ENCODE measurements at places on chromosomes 2 and 18.

- DNase-seq = no peak
Measured at GRCh38 chr2:135840601-135841000, 3.6 kb upstream of the LCT start.

DNA sequence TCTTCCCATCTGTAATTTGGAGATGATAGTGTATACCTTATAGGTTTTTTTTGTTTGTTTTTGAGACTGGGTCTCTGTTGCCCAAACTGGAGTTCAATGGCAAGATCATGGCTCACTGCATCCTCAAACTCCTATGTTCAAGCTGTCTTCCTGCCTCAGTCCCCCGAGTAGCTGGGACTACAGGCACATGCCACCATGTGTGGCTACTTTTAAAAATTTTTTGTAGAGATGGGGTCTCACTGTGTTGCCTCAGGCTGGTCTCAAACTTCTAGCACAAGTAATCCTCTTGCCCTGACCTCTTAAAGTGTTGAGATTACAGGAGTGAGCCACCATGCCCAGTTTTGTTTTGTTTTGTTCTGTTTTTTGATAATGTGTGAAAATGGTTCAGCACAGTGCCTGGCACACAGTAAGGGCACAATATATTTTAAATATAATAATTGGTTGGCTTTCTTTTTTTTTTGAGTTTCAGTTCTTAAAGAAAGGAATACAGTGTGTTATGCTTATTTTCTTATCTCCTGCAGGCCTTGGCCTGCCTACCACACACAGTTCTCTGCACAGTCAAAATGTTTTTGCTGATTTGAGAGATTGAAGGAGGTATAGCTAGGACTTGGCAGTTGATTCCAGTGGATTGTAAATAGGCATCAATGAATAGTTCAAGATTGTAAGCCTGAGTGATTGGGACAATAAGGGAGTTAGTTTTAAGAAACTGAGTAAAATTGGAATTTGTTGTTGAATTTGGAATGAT, 6.1 kb downstream of the ACTR3 start:
- DNase-seq = no peak

DNA sequence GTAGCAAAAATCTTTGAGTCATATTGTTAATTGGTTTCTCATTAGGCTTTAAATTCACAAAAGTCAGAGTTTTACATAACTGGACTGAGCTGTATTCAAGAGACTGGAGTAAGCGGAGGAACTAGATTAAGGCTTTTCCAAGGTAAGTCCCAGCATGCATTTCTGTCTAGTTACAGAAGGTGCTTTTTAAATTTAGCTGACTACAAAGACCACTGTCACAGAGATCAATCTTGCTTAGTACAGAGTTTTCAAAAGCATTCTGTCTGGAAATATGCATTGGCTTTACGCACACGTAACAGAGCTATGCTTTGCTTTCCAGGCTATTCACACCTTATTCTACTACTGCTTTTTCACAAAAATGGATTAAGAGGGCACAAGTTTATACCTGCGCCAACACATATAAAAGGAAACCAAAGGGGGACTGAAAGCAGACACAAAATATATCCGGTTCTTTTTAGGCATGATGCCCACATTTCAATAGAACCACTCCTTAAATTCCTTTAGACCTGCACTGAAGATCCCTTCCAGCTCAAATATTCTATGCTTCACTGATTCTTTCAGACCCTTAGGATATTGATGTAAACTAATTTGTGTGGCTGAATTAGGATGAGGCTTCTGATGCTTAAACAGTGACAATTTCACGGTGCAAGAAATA, 560.7 kb upstream of the CRIM1 start:
- DNase-seq = no peak

DNA sequence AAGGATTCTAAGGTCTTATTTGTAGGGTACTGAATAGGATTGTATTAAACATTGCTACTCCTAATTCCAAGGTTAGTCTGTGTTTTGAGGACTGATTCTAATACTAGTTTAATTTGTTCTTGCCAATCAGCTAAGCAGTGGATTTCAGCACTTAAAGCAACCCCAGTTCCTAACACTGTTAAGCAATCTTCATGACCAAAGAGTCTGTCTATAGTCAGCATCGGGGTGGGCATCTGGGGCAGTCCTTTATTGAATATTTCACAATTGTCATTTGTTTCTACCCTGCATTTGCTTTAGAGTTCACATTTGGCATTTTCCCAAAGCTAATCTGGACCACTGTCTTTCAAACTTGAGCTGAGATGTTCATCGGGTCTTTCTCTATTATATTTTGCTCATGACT, 248.0 kb upstream of the TANK start:
- no peak for DNase-seq

DNA sequence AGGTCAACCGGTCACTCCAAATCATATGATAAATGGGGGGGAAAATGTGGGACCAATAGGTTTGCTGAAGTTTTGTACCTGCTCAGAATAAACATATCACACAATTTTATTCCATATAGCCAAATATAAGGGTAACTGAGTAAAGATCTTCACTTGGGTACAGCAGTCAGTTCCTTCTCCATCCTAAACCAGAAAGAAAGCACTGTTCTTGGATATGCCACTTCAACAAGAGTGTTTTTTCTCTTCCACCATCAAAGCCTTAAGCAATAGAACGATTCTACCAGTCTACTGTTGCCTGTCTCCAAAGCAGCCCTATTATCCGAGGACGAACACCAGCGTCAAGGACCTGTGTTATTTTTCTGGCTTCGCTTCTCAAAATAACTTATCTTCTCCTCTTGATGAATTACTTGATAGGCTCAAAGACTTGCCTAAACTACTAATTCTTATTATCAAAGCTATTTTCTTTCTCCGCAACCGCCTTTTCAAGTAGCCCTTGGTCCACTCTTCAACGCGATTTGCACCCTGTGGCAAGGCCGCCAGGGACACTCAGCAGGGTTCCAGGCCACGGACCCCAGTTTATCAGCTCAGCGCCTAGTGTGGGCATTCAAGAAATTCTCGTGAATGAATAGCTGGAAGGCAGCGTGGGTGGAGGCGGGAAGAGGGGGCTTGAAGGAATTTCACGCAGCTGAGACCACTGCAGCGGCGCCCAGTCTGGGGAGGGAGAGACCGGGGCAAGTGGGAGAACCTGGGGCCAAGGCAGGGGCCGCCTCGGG, 646 bp downstream of the ALS2 start:
- no peak for DNase-seq

DNA sequence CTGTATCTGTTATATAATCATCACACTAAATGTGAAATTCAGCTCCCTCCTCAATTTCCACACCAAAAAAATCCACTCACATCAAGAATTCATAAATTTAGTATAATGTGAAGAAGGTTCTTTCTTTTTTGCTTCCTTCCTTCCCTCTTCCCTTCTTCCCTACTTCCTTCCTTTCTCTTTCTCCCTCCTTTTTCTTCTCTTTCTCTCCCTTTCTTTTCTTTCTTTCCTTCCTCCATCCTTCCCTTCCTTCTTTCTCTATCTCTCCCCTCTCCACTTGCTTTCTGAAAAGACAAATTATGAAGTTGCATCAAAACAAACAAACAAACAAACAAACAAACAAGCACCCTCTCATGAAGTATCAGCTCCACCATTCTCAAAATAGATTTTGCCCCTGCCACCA, 290.0 kb downstream of the PDE11A start:
- DNase-seq = no peak

GRCh38 chr2:86623043-86623493, 597 bp downstream of the RNF103 start:
- peak; percentile 83 for DNase-seq

- DNase-seq = no peak
Measured at GRCh38 chr2:199907008-199907714, 3.9 kb upstream of the C2orf69 start.

DNA sequence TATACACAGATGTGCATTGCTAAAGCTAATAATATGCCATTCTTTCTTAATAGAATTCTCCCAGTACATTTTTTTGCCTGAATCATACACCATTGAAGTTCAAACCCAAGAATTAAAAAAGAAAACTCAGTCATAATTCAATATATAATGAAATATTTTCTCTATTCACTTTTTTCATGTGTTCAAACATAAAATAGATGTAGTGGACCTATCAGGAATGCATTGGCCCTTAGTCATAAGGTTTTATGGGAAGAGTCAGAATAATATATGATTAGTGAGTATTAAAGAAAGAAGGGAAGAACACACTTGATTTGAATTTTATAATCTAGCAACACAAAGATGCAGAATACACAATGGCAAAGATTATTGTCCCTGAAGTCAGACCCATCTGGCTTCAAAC, 297.0 kb upstream of the COL3A1 start:
- no peak for DNase-seq

- peak; percentile 43 for DNase-seq
Measured at GRCh38 chr18:32576296-32576916, 105.7 kb upstream of the GAREM1 start.

- no peak for DNase-seq
Measured at GRCh38 chr18:76335859-76336640, 159.0 kb downstream of the ZNF516 start.

DNA sequence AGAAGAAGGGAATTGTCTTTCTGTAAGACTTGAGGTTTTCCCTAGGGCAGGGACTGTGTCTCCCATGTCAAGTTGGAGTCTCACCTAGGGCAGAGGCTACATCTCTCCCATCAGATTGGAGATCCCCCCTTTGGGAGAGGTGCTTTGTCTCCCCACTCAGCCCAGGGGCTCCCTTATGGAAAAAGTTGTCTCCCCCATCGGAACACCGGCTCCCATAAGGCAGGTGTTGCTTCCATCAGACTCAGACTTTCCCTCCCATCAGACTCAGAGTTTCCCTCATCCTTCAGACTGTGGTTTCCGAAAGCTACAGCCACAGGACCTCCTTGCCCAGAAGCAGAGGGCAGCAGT, 5.8 kb downstream of the ANKRD53 start:
- DNase-seq = no peak

DNA sequence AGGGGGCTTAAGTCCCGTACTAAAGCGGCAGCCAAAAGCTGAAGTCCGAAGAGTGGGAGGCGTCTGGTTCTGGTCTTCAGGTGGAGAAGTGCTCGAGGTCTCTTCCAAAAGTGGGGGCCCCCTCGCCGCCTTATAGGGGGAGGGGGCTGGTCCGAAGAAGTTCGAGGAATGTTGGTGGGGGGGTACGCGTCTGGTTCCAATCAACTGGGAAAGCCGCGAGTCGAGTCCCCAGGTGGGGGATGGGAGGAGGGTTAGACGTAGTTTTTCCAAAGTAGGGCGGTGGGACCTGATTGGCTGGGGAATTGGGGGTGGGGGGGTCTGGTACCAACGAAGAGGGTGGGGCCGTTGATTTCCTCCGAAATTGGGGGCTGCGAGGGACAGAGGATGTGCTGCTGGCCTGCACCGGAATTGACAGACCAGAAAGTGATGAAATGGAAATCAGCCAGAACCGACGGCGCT, 594 bp downstream of the ITM2C start:
- DNase-seq = peak; percentile 70

GRCh38 chr18:63562284-63562683, 20.1 kb downstream of the SERPINB12 start:
- no peak for DNase-seq

DNA sequence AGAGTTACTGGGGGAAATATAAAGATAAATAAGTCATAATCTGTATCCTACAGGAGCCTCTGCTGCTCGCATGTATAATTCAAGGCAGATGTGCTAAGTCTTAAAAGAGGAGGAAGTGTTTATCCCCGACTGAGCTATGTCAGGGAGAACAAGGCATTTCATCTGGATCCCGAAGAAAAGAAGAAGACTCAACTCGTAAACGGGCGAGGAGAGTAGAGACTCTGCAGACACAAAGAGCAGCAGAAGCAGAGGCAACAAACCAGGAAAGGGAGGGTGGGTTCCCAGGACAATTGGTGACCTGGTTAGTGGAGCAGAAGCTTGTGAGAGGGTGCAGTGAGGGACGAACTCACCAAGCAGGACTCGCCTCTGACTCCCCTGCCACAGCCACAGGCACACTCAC, 368.6 kb downstream of the EIPR1 start:
- peak; percentile 60 for DNase-seq

- DNase-seq = peak; percentile 75
Measured at GRCh38 chr2:64629875-64630274, 23.8 kb downstream of the SERTAD2 start.
